ENCODE measurements at places on chromosomes 5 and 9.

DNA sequence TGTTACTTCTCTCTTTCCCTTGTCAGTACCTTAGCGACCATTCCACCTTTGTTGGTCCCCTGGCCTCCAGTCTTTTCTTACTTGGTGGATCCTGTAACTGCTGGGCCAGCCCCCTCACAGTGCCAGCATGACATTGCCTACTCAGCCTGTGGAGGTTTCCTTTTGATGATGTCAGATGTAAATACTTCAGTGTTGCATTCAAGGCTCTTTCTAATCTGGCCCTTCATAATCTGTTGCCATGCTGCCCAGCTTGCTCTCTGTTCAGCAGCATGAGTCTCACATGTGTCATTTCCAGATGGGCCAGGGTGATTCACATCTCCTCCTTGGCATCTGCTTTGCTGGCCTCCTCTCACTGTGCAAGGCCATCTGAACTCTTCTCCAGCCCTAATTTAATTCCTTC is 57.1 kb downstream of the MAST4 start:
- DNase-seq: no peak

GRCh38 chr5:67082941-67083340 is 113.7 kb downstream of the CD180 start:
- DNase-seq: no peak

DNA sequence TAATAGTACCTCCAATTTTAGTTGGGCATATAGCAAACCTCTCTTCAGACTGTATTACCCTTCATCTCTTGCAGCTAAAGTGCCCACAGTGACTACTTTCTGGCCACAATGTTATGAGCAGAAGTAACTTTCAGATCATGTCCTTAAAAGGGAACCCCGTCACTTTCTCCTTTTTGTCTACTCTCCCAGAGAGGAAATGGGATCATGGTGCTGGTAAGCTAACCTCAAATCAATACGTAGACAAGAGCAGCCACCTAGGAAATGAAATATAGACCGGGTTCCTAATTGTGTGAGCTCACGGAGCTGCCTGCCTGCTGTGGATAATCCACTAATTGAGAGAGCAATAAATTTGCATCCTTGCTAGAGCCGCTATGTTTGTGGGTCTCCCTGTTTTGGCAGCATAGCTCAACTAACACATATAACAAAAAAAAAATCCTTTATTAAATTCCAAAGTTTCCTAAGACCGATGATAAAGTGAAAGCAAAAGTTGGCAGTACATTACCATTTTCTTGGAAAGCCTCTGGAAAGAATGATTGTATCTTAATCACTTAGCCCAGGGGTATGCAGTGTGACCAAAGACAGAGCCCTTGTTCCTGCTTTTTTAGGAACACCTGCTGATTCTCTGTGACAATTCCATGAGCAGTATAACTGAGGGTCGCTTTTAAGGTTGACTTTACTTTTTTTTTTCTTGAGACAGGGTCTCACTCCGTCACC is 5.6 kb upstream of the IL7R start:
- DNase-seq: no peak

GRCh38 chr5:11898-12297 is 80.1 kb upstream of the PLEKHG4B start:
- no peak for DNase-seq

DNA sequence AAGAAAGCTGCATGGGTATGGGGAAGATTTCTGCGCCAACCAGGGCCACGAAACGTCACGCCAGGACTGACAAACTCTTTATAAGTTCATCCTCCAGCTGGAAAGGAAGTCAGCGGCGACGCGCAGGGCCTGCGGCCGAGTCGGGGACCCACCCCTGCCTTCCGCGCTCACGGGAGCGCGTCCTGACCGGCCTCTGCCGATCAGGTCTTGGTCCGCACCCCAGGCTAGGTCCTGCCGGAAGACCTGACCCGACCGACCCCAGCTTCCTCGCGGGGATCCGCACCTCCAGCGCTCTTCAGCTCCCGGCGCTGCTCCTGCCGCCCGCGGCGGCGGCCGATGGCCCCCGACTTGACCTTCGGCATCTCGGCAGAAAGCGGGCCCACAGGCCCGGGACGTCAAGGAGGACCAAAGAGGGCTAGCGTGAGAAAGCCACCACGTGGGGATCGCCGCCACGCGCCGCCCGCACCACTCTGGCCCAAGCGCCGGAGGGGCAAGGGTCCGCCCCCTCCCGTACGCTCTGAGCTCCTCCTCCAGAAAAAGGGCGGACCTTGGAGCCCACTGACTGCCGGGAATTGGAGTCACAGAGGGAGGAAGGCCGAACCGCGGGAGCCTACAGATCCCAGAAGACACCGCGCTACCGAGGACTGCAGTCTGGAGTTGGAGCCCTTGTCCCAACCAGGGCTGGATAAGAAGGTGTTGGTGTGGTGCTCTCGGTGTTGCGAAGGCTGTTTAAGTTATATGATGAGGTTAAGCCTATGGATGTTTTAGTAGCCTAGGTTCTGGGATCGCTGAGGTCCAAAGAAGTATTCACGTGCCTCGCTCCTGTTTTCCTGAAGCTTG is at the start of gene DIMT1:
TSS of gene DIMT1 (minus strand) at position 495 of the 840 bp plus-strand sequence. CDS start at position 362, 133 bp downstream.
- peak; percentile 58 for DNase-seq

DNA sequence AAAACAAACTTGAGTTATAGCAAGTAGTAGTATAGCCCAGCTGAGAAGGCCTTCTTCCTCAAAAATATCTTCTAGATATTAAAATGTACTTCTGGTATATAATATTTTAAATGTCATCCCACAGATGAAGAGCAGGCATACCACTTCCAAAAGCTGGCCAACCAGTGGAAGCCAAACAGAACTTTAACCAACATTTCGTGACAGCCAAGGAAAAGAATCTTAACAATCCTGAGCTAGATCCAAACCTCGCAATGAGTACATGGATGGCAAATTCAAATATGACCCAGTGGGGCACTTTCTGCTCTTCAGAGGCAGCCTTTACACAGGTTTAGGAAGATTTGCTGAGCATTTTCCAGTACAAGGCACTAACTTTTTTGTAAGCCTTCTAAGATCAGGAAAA is 91.8 kb upstream of the ACO1 start:
- DNase-seq: no peak

DNA sequence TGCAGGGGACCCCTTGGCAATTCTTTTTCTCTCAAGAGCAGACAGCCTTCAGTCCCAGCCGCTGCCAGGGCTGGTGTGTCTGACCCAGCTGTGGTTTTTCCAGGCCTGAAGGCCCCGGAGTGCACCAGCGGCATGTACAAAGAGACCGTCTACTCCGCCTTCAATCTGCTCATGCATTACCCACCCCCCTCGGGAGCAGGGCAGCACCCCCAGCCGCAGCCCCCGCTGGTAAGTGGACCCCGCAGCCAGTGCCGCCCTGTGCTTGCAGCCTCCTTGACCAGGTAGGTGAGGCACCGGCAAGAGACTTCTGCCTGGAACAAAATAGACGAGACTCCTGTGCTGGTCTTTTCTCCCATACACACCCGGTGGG is 1.3 kb downstream of the TCF7 start:
- DNase-seq: no peak

DNA sequence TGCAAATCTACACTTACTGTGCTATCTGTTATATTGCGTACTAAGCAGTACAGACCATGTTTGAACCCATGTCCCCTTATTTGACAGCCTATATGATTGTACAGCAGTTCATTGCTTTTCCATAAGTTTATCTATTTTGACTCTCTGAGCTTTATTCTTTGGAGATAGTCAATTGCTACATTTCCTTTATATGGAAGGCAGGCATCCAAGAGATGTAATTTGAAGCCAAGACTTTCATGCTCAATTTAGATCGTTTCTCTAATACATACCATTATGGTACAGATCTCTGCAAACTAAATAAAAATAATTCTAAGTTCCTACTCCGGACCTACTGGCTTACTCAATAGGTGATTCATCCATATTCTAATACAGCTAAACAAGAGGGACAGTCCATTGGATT is 424.8 kb downstream of the TMEM38B start:
- DNase-seq: no peak

DNA sequence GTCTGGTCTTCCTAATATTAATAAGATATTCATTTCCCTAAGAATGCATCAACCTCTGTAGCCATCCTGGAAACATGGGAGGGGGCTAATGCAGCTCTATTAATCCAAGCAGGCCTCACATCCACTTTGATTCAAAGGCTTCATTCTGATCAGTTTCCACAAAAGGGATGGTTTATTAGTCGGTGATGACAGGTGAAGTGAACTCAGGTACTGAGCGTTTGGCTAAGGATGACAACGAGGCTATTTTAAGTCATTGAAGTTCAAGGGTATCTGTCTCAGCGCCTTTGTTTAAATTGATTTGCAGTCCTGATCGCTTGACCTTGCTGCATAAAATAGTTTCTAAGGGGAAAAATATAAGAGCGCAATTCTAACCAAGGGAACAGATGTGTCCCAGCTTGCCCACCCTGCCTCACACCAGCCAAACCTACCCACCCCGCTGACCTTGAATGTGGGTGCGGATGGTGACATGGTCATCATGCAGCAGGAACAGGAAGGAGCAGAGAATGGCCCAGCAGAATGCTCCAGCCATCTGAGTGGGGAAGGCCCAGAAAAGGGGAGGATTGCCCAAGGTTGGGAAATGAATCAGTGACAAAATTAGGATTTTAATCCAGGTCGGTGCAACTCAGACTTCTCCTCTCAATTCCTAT is 70.5 kb upstream of the ZNF618 start:
- DNase-seq: no peak

GRCh38 chr5:38148021-38148625 is 110.2 kb upstream of the EGFLAM start:
- no peak for DNase-seq

DNA sequence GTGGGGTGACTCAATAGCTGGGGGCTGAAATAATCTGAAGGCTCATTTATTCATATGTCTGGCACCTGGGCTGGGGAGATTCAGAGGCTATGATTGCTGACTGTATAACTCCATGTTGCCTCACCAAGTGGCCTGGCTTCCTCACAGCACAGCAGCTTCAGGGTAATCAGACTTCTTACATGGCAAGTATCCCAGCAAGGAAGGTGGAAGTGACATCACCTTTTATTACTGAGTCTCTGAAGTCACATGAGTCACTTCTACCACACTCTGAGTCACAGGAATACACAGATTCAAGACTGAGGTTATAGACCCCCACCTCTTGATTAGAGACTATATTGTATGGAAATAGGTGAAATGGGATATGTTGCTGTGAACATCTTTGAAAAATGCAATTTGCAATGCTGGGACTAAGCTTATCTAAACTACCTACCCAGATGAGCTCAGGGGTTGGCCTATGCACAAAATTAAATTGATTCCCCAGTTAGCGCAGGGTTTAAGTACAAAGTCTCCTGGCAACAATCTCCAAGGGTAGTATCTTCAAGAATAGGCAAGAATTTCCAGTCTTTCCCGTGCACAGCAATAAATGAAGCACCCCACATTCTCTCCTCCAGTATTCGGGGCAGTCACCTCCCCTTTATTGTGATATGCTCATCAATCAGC is 553.1 kb downstream of the LRRC70 start:
- no peak for DNase-seq

DNA sequence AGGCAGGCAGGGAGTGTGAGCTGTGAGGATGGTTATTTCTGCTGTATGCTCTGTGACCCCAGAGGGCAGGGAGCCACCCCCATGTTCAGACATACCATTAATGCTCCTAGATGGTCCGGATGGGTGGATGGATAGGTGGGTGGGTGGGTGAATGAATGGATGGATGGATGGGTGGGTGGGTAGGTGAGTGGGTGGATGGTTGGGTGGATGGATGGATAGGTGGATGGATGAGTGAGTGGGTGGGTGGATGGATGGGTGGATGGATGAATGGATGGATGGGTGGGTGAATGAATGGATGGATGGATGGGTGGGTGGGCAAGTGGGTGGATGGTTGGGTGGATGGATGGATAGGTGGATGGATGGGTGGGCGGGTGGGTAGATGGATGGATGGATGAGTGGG is 63.4 kb upstream of the BARHL1 start:
- no peak for DNase-seq

GRCh38 chr9:113564498-113565237 is 101.1 kb downstream of the RGS3 start:
- DNase-seq: no peak

DNA sequence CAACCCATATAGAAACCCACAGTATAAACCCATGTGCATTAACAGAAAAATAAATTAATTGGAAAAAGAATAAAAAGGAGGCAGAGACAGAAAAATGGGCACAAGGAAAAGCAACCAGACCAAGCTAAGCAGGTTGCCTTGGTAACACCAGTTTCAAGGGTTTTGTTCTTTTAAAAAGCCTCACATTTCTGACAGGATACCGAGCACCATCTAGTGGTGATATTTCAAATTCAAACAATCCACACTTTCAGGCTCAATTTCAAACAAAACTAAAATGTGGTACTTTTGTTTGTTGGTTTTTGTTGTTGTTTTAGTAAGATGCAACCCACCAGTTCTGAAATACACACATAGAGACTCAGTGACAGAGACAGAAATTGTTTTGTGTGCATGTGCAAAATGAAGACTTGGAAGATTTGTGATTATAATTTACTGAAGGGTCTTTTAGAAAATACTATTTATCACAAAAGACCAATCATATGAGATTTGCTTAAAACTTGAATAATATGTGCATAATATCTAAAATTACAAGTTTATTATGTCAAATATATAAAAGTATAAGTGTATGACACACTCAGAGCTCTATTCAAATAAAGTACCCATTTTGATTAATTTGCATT is 318.2 kb downstream of the SLCO4C1 start:
- DNase-seq: no peak

- DNase-seq: no peak
Measured at GRCh38 chr5:25909163-25909562, 1129.2 kb downstream of the CDH9 start.

All from cortex of kidney (tissue), 1 donor.